ENCODE measurements at places on chromosomes 5 and 9.

DNA sequence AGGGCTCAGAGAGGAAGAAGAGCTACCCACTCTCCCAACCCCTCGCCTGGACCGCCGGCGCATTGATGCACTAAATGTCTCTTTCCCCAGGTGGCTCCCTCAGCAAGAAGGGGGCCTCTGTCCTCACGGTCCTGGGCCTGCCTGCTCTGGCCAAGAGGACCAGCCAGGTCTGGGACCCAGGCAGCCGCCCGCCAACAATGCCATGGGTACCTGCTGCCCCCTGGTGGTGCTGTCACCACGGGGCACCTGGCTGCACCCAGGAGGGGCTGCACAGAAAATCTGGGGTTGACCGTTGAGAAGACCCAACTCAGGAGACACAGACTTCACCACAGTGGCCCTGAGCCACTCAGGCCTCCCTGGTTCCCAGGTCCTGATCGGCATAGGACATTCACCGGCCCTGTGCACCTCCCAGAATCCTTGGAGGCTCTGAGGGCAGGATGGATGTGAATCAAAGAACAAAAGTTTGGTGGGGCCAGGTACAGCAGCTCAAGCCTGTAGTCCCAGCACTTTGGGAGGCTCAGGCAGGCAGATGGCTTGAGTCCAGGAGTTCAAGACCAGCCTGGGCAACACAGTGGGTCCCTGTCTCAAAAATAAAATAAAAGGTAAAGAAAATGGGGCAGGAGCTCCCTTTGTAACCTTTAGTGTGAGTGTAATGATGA lies 2.4 kb upstream of the VAV2 start:
- peak; percentile 69 for DNase-seq

DNA sequence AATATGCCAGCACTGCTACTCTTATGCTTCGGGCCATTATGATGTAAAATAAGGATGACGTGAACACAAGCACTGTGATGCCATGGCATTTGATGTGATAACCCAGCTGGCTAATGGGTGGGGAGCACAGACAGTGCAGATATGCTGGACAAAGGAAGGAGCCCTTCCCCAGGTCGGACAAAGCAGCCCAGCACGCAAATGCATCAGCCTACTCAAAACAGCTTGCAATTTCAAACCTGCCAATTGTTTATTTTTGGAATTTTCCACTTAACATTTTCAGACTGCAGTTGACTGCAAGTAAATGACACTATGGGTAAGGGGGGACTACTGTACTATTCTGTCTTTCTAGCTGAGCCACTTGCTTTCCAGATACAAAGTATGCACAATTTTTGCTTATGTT lies 181.3 kb downstream of the DCP2 start:
- DNase-seq = no peak

GRCh38 chr5:35247648-35248034 lies 17.4 kb upstream of the PRLR start:
- no peak for DNase-seq

DNA sequence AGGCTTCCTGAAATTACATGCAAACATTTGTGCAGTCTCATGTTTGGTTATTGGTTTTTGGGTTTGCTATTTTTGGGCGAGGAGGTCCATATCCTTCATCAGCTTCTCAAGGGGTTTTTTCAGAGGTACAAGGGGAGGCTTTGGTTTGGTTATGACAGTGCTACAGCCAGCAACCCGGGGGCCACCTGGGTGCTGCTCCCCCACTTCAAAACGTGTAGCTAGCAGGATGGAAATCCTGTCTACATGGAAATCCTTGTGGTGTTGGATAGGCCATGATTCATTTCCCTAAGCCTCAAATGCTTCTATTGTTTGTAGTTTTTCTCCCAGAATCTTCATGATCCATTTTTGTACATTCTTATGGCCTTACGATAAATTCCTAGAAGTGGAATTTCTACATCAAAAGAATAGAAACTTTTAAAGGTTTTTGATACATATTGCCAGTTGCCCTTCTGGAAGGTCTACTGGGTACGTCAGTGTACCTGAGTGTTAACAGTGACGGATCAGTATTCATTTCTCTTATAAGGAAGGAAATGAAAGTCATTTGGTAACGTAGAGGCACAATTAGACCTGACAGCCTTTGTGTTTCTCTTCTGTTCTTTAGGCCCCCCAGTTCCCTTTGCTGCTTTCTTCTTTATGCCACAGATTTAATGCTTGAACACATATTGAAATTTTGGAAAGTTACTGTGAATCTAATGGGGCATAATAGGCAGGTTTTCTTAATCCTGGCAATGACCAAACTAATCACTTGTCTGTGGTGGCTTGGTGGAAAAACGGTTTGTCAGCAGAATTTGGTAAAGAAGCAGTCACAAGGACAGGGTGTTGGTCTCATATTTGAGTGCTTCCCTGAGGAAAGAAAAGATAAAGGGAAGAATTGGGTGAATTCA lies 69.7 kb upstream of the ABL1 start:
- no peak for DNase-seq

- DNase-seq = no peak
These were observed 33.7 kb downstream of the FGF18 start for GRCh38 chr5:171453056-171453725.

GRCh38 chr5:56522960-56523359 lies 289.8 kb upstream of the ANKRD55 start:
- no peak for DNase-seq

GRCh38 chr5:13766236-13766635 lies 178.3 kb downstream of the DNAH5 start:
- no peak for DNase-seq

DNA sequence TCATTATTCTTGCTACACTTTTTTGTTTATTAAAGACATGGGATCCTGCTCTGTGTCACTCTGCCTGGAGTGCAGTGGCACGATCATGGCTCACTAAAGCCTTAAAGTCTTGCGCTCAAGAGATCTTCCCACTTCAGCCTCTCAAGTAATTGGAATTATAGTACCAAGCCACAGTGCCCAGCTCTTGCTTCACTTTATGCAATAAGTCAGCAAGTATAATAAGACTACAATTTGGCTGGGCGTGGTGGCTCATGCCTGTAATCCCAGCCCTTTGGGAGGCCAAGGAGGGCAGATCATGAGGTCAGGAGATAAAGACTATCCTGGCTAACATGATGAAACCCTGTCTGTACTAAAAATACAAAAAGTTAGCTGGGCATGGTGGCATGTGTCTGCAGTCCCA lies 5.9 kb downstream of the C9orf153 start:
- DNase-seq = no peak

DNA sequence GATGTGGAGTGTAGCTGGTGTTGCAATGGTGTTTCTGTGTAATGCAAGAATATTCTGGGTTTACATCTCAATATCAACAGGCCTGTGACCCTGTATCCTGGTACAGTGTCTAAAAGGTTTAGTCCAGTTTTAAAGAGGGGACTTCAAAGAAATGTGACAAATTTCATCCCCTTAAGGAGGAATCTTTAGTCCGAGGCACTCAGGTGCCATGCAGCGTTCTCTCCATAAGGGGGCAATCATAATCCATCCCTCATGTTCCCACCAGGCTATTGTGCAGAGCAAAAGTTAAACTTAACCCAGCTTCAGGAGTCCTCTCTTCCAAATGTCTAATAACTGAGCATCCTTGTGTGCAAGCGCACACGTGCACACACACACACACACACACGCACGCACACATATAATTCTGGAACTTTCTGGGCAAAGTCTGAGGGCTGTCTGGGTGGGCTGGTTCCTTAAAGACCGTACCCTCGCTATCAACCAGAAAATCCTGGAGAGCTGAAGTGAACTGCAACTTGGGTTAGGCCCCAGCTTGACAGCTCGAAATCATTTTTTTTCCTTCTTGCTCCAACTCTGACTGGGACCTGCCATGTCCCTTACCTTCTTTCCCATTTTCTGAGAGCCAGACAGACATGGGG lies 46.0 kb downstream of the CRB2 start:
- DNase-seq = no peak

DNA sequence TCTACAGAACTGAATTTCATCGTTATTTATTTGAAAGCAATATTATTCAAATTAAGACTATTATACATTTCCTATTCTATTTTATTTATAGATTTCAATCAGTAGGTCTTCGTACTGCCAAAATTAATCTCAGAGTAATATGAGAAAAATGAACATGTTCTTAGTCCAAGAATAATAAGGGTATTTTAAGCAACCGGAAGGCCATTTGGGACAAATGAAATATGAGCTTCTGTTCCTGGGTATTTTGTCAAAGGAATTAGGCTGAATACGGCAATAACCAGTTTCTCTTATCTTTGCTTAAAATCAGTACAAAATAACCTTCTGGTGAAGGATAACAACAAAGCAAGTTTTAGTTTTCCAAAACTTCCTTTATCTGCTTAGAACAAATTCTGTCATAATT lies 410.3 kb upstream of the PRR16 start:
- DNase-seq = no peak

- no peak for DNase-seq
These were observed 32.0 kb downstream of the PLAC8L1 start for GRCh38 chr5:146073239-146073900.

DNA sequence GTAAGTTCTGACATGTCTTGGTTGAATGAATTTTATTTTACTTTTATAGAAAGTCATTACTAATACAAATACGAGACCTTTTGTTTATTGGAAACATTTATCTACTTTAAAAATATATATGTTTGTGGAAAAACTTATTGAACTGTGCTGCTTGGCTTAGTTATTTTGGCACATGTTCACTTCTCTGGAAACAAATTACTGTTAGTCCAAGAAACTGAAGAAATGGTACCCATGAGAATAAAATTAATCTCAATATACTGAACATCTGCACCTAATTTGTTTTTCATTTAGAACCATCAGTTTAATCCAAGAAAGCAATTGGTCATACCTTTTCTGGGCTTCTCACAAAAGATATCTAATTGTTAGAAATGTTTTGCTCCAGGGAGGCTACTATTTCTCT lies 32.2 kb downstream of the INVS start:
- DNase-seq = no peak

Measured in stimulated activated CD8-positive, alpha-beta memory T cell treated with anti-CD3 and anti-CD28 coated beads, Interleukin-15, amount 100 ng/mL, for 24 hours (primary cell).